ENCODE measurements at places on chromosomes 5 and 9.
A peak's percentile ranks its signal among the peaks of the same experiment; 100 is the strongest.

DNA sequence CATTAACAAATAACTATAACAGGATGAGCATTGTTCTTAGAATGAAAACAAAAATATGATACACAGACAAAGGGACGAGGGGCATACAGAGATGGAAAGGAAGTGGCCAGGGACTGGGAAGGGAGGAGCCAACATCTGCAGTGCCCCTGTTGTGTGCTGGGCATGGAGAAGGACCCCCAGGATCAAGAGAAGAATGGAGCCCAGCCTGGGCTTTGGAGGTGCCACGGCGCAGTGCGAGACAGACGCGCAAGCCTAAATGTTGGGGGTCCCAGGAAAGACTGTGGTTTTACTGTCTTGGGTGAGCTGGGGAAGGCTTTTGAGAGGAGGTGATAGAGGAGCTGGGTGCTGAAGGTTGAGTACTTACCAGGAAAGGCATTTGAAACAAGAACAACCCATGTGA, 28.4 kb upstream of the DUSP1 start:
- no peaks in the 10 kb centered on the region for H3K27me3 ChIP-seq
- H3K4me1 ChIP-seq = peaks cover 68% of the 10 kb centered on the region
- H3K4me3 ChIP-seq = no peak overlapping the region
- no peaks in the 10 kb centered on the region for H3K36me3 ChIP-seq
- peak overlapping the region; percentile 96 for H3K27ac ChIP-seq

GRCh38 chr9:130054325-130054786, 650 bp downstream of the GPR107 start:
- DNase-seq = no peak
- peaks cover 19% of the 10 kb centered on the region for H3K4me1 ChIP-seq
- H3K4me3 ChIP-seq = peak overlapping the region; percentile 97
- no peaks in the 10 kb centered on the region for H3K36me3 ChIP-seq
- H3K27ac ChIP-seq = peak overlapping the region; percentile 93
- no peaks in the 10 kb centered on the region for H3K27me3 ChIP-seq

- no peaks in the 10 kb centered on the region for H3K27me3 ChIP-seq
- H3K27ac ChIP-seq = no peak overlapping the region
- DNase-seq = no peak
- H3K36me3 ChIP-seq = no peaks in the 10 kb centered on the region
- no peak overlapping the region for H3K4me3 ChIP-seq
These were observed 120.9 kb downstream of the CDC42SE2 start for GRCh38 chr5:131384616-131385214.

- H3K4me1 ChIP-seq = no peaks in the 10 kb centered on the region
- no peak overlapping the region for H3K27ac ChIP-seq
- H3K4me3 ChIP-seq = no peak overlapping the region
- no peak for DNase-seq
- H3K27me3 ChIP-seq = no peaks in the 10 kb centered on the region
- H3K36me3 ChIP-seq = no peaks in the 10 kb centered on the region
These were observed 265.0 kb downstream of the ZNF608 start for GRCh38 chr5:124481419-124481818.

DNA sequence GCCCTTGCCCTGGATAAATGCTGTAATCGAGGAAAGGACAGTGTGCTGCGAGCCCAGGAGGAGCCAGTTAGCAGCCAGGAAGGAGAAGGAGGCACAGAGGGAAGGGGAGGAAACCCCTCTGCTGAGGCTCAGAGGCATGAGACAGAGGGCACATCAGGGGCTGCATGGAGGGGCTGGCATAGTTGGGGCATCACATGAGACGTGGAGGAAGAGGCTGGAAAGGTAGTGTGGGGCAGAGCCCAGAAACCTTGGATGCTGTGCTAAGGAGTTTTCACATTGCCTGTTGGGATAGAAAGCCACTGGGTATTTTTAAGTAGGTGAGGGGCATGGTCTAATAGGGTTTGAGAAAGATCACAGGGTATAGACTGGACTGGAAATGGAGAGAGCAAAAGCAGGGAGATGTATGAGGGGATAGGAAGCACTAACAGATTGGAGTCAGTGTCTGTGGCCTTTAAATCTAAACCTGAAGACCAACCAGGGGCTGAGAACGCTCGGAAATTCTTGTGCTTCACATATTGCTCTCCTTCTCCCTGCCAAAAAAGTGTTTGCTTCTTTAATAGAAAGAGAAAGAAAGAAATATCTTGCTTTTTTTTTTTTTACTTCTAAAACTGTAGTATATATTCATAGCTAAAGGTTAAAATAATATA, 33.0 kb upstream of the ANGPTL2 start:
- DNase-seq = no peak
- H3K27me3 ChIP-seq = no peaks in the 10 kb centered on the region
- peak overlapping the region; percentile 45 for H3K4me3 ChIP-seq
- H3K36me3 ChIP-seq = no peaks in the 10 kb centered on the region
- peak overlapping the region; percentile 8 for H3K27ac ChIP-seq
